NCI-H226 (cell line): ENCODE measurements at places on chromosomes 5 and 9.
A peak's percentile ranks its signal among the peaks of the same experiment; 100 is the strongest.

DNA sequence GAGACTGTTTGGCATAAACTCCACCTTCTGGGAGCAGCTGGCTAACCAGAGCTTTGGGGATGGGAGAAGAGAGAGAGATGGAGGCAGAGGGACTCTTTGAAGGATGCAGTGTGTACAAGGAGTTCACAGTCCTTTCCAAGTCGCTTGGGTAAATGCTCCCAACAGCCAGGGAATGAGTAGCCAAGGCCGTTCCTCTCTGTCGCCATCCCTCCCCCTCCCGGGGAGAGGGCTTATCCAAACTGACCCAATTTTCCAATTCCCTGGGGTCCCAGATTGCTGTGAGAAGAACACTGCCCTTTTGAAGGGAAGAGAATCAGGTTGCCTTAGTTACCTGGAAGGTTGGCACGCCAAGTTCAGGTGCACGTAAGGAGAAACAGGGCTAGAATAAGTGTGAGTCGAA is 7.9 kb downstream of the WWC1 start:
- no peak for DNase-seq

DNA sequence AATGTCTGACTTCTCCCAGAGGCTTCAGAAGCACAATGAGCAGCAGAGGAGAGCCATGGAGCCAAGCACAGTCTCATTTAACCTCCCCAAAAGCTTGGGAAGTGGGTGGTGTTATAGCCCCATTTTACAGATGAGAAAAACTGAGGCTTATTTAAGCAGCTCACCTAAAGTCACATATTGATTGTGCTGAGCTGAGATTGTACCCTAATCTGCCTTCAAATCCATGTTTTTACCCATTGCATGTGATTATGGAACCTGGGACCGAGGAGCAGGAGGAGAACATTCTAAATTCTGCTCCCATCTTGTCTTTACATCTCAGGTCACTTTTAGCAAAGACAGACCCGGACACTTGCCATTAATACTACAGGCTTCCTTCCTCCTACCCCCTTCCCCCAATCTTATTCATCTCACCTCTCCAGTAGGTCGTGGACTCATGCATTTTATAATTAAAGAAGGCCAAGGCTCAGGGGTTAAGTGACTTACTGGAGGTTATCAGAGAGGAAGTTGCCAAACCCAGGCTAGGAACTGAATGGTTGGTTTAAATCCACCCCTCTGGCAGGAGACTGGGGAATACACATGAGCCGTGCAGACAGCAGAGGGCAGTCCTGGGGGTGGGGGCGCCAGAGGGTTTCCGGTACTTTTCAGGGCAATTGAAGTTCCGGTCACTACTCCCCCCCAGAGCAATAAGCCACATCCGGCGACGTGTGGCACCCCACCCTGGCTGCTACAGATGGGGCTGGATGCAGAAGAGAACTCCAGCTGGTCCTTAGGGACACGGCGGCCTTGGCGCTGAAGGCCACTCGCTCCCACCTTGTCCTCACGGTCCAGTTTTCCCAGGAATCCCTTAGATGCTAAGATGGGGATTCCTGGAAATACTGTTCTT is 51.0 kb upstream of the IL17B start:
- DNase-seq = peak; percentile 49

GRCh38 chr9:68851657-68852056 is 146.6 kb downstream of the PIP5K1B start:
- no peak for DNase-seq

DNA sequence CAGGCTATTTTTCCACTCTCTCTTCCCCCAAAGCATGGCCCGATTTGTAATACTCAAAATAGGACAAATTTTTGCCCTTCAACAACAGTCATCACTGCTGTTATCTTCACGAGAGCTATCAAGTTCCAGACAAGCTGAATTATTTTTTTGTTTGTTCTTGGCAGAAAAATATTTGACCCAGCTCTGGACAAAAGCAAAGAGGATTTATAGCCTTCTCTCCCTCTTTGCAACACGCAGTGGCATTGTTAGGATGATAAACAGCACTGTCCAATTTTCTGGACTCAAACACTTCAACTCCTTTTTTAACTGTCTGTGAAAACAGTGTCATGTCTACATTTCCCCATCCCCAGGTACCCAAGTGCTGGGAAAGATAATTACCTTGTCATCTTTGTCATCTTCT is 160.3 kb downstream of the SLF1 start:
- DNase-seq = no peak

GRCh38 chr5:142924135-142924883 is 154.1 kb downstream of the ARHGAP26 start:
- DNase-seq = no peak

GRCh38 chr9:88949961-88950340 is 41.3 kb upstream of the S1PR3 start:
- DNase-seq = no peak

- DNase-seq = peak; percentile 38
These were observed 88.8 kb downstream of the NR3C1 start for GRCh38 chr5:143314659-143315058.

DNA sequence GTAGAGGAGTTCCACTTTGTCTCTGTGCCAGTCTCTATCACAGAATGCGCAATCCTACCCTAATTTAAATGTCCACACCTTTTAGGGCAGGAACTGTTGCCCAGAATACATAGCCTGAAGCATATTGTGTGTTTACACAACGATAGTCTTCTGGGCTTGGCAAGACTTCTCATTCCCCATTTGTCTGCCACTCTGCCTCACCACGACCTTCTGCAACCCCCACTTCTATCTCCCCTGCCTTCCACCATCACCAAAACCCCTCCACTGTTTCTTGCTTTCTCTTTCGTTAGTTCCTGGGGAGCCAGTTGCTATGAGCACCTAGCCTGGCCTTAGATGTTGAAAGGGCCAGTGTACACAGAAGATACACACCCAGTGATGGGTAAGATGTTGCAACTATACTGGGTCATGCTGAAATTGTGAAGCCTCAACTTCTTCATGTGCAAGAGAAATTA is 883 bp upstream of the RNF145 start:
- DNase-seq = peak; percentile 78

DNA sequence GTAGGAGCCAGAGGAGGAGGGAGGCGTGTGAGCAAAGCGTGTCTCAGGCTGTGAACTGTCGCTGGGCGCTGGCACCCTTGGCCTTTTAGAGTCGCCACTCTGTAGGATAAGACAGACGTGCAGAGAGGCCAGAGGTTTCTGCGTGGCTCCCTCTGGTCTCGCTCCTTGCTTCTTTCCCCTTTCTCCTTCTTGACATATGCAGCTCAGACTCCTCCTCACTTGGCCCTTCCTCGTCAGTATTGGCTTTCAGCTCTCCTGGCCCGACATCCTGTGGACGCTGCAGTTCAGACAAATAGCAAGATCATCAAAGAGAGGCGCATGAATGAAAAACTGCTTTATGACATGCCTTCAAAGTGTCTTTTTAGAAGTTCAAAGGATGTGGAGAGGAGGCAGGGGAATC is 116.8 kb upstream of the SPRY4 start:
- no peak for DNase-seq

DNA sequence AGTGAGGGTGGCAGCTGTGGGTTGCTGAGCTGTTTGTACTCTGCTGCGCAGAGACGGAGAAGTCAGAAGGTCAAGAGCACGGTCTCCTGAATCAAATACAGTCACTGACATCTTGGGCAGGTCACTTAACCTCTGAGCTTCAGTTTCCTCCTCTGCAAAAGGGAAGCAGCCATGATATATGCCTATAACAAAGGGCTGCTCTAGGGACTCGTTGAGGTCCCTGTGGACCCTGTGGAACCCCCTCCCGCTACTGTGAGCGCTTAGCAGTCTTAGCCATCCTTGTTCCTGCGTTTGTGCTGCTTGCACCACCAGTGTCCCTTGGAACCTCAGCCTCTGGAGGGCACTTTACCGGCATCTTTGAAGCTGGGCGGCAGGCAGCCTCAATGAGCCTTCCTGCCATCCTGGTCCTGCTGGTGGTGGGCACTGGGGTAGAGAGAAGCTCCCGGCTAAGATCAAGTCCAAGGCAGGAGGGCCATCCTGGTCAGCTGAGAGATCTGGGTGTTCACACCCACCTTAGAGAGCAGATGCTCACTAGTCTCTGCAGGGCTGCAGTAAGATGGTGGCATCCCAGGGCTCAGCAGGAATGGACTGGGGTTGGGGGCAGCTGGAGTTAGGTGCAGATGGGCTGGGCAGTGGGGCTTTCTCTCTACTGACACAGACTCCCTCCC is 8.7 kb downstream of the JADE2 start:
- DNase-seq = no peak

DNA sequence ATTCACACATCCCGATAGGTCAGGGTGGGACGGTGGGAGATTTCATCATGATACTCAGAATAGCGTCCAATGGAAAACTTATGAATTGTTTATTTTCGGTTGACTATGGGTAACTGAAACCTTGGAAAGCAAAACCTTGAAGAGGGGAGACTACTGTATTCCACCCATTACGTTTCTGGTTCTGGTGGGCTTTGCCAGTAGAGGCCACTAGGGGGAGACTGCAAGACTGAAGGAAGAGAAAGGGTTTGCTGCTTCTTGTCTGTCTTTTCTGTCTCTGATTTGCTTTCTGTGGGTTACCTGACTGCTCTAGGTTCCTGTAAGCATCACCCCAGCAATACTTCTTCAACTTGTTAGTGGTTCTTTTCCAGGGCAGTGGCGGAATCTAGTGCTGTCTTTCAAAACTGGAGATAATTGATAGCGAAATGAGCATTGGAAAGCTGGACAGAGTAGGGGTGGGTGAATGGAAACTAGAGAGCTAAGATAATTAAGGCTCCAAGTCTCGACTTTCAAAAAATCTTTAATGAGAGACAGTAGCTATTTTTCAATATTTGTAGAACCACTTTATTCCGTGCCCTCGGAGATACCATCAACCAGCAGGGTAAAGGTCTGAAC is 27.0 kb downstream of the GRIN3A start:
- DNase-seq = no peak

GRCh38 chr9:5631026-5631425 is 2.1 kb downstream of the RIC1 start:
- no peak for DNase-seq

DNA sequence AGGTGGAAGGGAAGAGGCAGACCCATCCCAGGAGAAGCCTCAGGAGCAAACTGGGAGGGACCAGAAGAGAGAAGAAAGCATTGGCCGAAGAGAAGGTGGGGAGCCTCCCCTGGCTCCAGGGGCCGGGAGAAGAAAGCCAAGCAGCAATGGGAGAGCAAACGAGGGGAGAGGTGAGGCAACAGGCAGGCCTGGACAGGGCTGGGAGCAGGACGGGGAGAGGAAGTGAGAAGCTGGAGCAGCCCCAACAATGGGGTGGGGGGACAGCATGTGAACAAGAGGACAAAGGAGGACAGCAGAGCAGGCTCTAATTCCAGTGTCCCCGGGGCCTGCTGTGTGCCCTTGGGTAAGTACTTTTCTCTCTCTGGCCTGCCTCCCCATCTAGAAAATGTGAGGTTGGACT is 115.3 kb downstream of the PSD2 start:
- DNase-seq = no peak

DNA sequence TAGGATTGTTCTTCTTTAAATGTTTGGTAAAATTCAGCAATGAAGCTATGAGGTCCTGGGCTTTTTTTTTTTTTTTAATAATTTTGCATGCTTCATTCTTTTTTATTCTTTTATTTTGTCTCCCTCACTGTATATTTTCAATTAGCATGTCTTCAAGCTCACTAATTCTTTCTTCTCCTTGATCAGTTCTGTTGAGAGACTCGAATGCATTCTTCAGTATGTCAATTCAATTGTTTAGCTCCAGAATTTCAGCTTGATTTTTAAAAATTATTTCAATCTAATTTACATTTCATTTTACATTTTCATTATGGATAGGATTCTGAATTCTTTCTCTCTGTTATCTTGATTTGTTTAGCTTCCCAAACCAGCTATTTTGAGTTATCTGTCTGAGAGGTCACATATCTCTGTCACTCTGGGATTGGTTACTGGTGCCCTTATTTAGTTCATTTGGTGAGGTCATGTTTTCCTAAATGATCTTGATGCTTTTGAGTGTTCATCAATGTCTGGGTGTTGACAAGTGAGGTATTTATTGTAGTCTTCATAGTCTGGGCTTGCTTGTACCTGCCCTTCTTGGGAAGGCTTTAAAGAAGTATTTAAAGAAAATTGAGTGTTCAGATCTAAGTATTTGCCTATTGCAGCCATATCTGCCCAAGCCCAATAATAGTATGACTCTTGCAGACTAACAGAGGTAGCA is 9.1 kb downstream of the LURAP1L start:
- DNase-seq = no peak

- no peak for DNase-seq
These were observed 63.0 kb downstream of the LMX1B start for GRCh38 chr9:126676685-126677143.

GRCh38 chr9:91474656-91475055 is 51.0 kb upstream of the NFIL3 start:
- no peak for DNase-seq

DNA sequence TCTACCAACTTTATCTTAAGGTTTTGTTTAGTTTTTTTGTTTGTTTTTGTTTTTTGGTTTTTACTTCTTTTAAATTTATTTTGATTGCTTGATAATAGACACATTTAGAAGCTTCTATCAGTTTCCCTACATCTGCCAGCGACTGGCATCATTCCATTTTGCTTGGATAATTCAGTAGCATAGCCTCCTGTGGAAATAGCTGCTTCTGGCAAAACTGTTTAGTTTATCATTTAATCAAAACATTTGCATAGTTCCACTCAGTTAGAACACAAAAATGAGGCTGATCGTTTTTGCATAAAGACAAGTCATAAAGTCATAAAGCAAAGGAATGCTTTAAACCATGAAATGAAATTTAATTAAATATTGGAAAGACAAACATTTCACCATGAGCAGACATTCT is 133.7 kb upstream of the NFIL3 start:
- DNase-seq = no peak

DNA sequence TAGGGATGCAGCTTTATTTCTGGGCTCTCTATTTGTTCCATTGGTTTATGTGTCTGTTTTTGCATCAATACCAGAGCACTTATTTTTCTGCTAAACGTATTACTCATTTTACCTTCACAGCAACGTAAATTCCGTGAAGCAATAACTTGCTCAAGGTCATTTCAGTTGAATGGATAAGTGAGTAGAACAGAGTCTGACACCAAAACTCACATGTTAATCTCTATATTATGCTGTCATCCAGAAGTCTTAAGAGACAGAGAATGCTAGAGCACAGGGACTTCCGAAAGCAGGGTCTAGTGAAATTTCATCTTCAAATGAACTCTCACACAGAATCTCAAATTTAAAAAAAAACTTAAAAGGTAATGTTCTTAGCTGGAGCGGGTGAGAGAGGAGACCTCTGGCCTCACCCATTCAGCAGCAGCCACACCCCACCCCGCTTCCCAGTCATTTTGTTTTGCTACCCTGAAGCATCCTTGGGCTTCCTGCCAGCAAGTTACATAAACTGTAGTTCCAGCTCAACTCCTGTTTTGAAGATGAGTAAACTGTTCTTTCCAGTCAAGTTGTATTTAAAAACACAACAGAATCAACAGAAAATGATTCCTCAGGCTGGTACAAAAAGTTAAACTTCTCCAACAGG is 69.3 kb downstream of the TRIM36 start:
- DNase-seq = no peak

DNA sequence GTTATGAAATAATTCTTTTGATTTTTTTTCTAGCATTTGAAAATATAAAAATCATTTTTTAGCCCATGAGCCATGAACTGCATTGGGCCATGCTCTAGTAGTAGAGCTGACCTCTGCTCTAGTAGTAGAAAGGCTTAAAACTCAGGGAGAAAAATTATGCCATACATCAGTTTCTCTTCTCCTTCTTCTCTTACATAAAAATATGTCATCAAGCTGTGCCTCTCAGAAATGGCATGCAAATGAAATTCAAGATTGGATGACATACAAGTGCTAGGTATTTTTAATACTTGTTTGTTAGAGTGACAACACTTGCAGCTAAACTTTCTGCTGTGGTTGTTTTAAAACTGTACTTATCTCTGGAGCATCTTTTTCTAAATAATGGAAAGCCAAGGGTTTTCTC is 42.1 kb upstream of the TMOD1 start:
- DNase-seq = no peak

GRCh38 chr5:16687898-16688297 is 71.1 kb upstream of the RETREG1 start:
- no peak for DNase-seq
